ENCODE measurements at places on chromosomes 6 and 20. TPM values are rescaled to one million over a fixed set of nuclear protein-coding genes. Genes with fewer than 3 reads are reported as not detected.

ANGPT4 gene
- under 0.01 TPM for total RNA-seq

SLC22A23 gene
- total RNA-seq, result under 0.01 TPM

MEP1A gene
- total RNA-seq, result not detected

ADISSP gene
- 77.5 TPM for total RNA-seq

RNF144B gene
- total RNA-seq, result 1.3 TPM

KCNK15 gene
- not detected for total RNA-seq

FOXS1 gene
- not detected for total RNA-seq
